ENCODE measurements at places on chromosomes 11 and 22. TPM values are rescaled to one million over a fixed set of nuclear protein-coding genes. Genes with fewer than 3 reads are reported as not detected.

DNA sequence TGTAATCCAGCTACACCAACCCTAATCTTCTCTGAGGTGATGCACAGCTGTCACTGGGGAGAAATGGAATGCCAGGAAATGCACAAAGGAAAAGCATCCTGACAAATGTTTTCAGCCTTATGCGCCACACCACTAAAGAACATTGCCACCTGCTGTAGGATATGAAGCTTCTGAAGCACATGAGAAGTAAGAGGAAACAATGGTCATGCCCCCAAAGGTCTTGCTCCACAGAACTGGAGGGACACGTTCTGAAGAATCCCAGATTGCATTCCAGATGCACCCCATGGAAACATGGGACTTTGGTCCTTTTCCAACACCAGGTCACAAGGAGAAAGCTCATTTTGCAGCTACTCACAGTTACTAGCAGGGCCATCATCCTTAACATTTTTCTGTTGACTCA is 48.7 kb upstream of the ZBED5 start:
- DNase-seq, result no peak

Gene SLC35E4
- 15.0 TPM for total RNA-seq

- DNase-seq, result no peak
Observed at GRCh38 chr11:126475014-126475991, 119.8 kb downstream of the ST3GAL4 start.

Gene DNAJB7
- not detected for total RNA-seq

- no peak for DNase-seq
Observed at GRCh38 chr11:62108017-62108750, 15.6 kb upstream of the INCENP start.

GRCh38 chr22:23498811-23499798 is 81.0 kb downstream of the IGLL1 start:
- no peak for DNase-seq

Gene DCDC1
- 6.1 TPM for total RNA-seq

DNA sequence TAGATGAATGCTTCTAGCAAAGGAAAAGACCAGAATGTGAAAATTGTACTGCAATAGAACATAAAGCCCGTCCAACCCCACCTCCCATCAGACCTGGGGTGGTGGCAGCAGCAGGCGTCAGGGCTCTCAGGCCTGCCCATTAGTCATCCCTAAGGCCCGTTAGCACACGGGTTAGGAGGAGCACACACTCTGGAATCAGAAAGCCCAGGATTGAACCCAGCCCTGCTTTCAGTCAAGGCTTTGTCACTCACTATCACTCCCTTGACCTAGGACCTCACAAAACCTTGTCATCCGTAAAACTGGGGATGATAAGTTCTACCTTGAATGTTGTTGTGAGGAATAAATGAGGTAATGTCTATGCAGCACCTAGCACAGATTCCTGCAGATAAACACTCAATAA is 26.9 kb downstream of the MICAL3 start:
- DNase-seq, result no peak

DNA sequence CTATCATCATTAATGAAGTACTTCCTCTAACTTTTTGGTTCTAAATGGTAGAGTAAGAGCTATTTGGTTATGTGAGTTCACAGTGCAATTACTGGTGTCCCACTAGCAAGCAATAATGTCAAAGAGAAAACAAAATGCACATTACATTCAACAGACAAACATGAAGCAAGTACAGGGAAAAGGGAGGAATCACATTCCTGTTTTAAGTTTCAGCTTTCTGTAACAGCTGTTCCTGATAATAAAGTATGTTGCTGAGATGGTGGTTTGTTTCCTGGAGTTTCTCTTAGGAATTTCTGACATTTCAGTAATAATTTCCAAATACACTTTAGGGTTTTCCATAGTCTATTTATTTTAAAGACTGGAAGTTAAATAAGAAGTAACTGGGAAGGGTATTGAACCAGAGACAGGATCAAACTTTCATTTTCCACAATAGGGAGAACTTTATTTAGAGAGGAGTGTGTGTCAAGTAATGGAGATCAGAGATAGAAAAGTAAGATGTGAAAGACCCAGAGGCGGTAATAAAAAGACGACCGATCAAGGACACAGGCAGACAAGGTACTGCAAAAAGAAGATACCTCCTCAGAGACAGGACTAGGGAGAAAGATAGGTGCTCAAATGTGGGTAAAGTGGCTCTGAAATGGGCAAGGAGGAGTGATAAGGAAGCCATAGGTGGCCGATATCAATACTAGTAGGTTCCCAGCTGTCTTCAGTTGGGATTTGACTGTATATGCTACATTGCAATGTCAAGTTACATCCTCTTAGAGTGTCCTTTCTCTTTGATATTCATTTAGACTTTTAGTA is 20.8 kb upstream of the CLNS1A start:
- no peak for DNase-seq

Gene MPEG1
- 9.8 TPM for total RNA-seq

- DNase-seq, result no peak
Observed at GRCh38 chr11:30635401-30635989, 49.3 kb upstream of the MPPED2 start.

DNA sequence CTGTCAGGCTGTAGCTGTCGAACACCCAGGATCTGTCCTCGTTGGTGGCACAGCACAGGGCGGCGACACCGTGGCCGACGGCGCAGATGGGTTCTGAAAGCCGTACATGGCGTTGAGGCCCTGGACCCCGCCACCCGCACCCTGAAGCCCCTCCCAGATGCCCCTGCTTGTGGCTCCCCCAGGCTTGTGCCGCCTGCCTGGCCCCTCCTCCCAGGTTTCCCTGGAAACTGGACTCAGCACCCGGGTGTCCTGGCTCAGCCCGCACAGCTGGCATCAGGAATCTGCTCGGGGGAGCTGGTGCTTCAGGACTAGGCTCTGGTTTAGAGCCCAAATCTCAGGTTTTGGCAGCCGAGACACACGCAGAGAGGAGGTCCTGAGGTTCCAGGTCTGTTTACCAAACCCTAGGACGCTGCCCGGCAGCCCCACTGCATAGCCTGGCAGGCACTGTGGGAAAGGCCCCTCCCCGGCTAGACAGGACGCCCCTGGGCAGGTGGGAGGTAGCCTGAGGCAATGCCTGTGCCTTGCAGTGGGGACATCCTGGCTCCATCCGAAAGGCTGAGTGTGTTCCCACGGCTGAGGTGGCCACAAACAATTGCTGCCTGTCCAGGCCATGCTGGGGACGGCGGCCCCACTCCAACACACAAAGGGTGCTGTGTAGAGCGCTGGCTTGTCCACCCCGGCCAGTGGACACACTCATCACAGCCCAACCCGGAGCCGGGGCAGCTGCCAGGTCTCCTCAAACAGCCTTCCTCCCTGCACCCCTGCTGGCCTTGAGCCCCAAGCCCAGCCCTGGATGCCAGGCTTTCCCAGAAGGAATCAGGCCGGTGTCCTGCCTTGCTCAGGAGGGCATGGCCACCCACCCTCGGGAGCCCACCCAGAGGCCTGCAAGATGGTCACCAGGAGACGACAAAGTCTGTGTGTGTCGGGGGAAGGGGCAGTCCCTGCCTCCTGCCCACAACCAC is 4.6 kb downstream of the GATD1 start:
- DNase-seq, result no peak

- no peak for DNase-seq
Observed at GRCh38 chr11:62853279-62853965, 14.0 kb upstream of the WDR74 start.

Gene DDIAS
- total RNA-seq, result 0.22 TPM

GRCh38 chr22:38761202-38762162 is 5.7 kb upstream of the SUN2 start:
- DNase-seq, result no peak

DNA sequence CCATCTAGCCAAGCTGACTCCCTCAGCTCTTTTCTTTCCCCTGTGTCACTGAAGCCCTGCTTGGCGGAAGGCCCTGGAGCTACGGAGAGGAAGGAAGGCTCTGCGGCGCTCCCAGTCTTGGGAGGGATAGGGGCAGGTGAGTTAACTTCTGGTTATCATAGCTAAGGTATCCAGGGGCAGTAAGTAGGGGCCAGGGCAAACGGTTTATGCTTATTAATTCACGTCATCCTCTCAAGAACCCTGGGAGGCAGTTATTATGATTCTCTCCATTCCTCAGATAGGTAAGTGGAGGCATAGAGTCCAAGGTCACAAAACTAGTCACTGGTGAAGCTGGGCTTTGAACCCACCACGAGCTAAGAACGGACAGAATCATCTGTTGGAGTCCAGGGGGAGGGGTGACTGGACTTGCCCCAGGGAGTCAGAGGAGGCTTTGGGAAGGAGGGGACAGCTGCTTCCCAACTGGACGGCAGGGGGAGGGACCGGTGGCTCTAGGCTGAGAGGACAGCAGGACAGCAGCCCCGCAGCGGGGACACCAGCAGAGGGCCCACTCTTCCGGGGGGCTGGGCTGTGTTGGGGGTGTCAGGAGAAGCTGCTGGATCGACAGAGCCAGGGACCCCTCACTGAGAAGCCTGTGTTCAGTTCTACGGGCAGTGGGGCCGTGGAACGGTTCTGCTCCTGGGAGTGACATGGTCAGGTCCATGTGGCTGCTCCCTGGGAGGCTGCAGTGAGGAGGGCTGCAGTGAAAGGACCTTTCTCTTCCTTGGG is 3.5 kb downstream of the BAIAP2L2 start:
- DNase-seq, result no peak

Gene NARS2
- 23.8 TPM for total RNA-seq

Gene OR2AT4
- total RNA-seq, result 1.8 TPM

DNA sequence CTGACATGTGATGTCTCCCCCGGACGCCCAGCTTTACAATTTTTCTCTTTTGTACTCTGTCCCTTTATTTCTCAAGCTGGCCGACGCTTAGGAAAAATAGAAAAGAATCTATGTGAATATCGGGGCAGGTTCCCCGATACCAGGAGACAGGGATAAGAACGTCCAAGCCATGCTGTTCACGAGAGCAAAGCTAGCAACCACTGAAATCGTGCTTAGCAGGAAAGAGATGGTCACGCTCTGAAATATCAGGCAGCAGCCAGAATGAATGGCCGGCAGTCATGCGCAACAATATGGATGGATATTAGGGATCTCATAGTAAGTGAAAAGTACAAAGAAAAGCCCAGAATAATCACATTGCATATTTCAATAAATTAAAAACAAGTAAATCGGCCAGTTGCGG is 3.5 kb downstream of the CRYBB1 start:
- DNase-seq, result no peak

DNA sequence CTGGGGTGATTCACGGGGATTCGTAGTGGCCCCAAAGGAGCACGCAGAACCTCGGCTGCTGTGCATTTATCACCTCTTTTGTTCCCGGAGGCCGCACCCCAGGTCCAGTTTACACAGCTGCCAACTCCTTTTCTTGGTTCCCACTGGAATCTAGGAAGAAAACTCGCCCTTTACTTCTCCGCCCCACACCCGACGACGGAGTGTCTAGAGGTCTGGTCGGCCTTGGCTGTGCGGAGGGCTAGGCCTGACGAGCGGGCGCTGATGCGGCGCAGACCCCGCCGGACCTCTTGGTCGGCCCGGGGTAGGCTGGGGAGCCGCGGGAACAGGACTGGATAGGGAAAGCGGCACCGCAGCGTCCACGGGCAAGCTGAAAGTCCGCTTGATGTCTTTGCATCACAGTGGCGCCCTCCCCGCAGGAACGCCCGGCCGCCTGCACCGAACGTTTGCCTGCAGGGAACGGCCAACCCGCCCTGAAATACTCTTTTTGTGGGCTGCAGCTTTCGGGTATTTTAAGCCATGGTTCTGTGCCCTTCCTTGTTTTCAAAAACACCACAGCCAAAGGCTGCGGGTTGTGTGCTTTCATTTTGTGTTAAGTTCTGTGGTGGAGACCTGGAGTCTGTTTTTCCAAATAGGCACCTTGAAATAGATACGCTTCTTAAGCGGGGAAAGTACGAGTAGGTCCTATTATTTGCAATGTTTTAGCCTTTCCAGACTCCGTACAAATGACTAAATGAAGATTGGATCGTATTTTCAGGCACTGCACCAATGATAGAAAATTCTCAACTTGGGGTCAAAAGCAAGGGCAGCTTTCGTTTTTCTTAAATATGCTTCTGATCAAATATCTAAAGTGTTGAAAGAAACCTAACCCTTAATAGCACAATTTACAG is 829 bp upstream of the ZBED5 start:
- peak; percentile 46 for DNase-seq

DNA sequence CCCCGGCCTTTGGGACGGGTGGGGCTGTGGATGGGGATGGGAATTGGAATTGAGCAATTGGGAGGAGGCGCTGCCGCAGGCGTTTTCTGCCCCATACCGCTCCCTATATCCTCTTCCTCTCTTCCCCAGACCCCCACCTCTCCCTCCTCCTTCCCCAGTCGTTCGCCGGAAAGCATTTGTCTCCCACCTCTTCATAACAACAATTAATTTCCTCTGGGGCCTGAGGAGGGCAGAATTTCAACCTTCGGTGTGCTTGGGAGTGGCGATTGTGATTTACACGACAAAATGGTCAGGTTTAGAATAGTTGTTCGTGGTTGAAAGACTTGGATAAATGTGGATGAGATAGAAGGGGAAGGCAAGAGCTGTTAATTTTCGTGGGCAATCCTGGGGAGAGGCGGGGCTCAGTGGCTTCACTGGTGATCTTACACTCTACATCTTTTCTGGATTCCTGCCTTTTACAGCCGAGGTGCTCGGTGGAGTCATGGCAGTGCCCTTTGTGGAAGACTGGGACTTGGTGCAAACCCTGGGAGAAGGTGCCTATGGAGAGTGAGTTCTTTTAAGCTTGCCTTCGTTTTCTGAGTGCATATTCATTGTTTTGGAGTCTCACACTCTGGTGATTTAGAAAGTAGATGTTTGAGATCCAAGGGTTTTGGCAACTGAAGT is 1.5 kb downstream of the CHEK1 start:
- DNase-seq, result no peak

GRCh38 chr11:114846416-114846791 is 168.1 kb downstream of the NXPE2 start:
- no peak for DNase-seq

Gene SMIM35
- not detected for total RNA-seq

GRCh38 chr11:133249065-133249464 is 283.2 kb downstream of the OPCML start:
- no peak for DNase-seq

DNA sequence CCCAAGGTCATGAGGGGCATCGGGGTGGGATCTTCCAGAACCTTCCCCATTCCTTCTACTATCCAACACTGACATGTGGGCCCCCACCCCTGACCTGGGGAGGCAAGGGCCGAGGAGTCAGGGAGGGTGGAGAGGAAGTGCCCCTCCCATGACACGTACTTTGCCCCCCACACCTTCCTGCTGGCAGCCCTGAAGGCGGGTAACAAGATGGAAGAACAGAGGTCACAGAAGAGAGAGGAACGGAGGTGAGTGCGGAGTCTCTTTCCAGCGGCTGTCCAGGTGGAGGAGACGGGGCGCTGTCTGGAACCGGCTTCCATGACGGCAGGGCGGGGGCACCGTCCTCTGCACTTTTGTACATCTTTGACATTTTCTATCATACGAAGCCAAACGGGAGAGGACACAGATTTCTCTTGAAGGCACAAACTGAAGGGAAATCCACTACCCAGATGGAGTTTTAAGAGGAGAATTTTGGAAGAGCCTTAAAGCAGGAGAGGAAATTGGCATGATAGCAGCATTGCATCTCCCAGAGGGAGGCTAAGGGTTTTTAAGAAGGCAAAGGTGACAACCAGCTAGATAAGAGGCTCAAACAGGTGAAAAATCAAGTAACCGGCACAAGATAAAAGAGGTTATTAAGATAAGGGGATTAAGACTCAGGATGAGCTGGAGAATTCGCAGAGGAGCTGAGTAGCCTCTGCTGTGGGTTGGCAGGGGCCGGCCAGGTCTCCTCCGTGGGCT is 16.7 kb downstream of the OSBPL5 start:
- no peak for DNase-seq

Gene MS4A4E
- 4.8 TPM for total RNA-seq

- peak; percentile 51 for DNase-seq
Observed at GRCh38 chr11:77589521-77590193, at the start of gene AQP11. TSS of gene AQP11 (plus strand) at chr11:77589953. CDS start at chr11:77589993, 40 bp downstream.

Gene EMID1
- total RNA-seq, result 1.5 TPM
